ENCODE measurements at places on chromosomes 3 and 15.

DNA sequence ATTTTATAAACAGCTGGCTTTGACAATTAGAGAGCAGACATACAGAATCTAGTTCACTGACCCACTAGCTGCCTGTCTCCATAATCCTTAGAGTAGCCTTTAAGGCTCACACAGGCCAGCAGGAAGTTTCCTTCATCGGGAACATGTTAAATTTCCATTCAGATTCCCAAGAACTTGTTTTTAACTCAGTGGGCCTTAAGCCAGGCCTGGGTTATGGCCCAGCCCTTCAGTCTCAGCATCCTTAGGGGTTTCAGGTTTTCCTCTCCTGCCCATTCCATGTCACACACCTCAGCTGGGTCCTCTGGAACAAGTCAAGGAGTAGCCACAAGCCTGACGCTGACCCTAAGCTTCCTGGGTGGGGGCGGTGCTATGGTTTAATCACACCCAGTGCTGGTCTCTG is 15.0 kb downstream of the CDAN1 start:
- no peak for DNase-seq

DNA sequence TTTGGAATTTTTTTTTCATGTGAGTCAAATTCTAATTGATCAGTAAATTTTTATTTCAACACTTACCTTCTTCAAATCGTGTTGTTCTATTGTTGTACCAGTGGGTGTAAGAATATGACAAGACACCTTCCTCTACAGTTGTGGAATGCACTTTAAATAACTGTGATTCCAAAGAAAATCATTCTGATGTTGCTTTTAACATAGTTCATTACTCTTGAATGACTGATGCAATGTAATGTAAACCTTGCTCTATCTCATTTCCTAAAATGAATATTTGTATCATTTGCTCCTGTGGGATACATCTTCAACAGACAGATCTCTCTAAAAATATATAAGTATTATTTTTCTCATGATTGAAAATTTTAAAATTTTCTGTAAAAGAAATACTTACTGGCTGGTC is 313.4 kb downstream of the RBMS3 start:
- DNase-seq = no peak

DNA sequence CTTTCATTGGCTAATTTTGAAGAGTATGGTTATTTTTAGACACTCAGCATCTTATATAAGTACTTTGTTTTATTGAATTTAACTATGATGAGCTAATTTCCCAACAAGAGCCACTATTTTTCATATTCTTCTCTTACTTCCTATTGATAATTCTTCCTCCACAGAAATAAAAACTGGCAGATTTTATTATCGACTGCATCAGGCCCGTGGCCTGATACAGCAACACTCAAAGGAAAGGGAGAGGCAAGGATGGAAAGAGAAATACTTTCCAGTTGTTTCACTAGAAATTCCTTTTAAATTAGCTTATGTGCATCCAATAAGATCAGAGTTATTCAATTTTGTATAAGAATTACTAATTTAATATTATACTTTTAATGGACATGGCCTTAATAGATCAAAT is 886.3 kb downstream of the ROBO1 start:
- no peak for DNase-seq

- no peak for DNase-seq
Measured at GRCh38 chr3:57826245-57826951, 70.3 kb downstream of the SLMAP start.

DNA sequence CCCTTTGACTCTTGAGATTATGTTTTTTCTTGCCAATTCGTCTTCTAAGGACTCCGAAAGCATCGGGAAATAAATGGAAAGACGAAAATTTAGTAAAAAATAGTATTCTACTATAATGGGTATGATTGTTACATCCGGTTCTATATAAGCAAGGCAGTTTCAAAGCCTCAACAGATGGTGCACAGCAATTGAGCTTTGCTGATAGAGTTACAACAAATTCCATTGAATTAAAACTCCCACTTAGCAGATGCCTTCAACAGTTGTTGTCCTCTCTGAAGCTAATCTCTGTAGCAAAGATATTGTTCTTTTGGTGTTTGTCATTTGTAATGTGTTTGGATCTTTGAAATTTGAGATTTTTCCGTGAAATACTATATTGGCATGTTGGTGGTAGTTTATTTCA is 16.1 kb upstream of the GHSR start:
- DNase-seq = no peak

DNA sequence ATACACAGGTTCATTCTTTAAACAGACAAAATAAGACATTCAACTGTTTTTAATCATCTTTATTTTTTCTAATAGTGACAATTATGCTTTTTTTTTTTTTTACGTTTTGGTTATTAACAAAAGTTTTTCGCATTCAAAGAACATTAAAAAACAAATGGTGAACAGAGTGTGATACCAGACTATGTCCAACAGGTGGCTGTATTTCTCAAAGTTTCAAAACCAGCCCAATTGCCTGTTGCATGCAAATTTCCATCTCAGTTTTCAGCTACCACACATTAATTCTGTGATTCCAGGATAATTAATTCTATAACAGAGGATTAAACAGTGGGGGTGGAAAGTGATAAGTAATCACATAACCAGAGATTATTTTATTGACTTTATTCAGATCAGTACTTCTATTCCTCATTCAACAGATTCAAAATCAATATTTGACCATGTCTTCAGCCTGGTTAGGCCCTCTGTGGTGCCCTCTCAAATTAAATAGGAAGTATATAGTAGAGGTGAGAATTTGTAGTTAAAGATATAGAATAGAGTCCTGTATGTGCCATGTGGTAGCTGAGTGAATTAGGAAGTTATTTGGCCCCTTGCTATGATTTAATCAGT is 122.2 kb upstream of the DCBLD2 start:
- DNase-seq = no peak
